Hair follicle dermal papilla cell (primary cell): ENCODE measurements at places on chromosomes 2 and 18. TPM values are rescaled to one million over a fixed set of nuclear protein-coding genes. Genes with fewer than 3 reads are reported as not detected.

The CMPK2 gene
- 3.0 and 6.0 TPM in 2 replicates for total RNA-seq

The CXCR2 gene
- not detected in 2 replicates for total RNA-seq

The IL1R2 gene
- total RNA-seq, result 0.49 and 1.3 TPM in 2 replicates

The NDC80 gene
- 2.3 and 2.9 TPM in 2 replicates for total RNA-seq

The CRYBA2 gene
- not detected in 2 replicates for total RNA-seq

The GALNT5 gene
- 48.7 and 52.6 TPM in 2 replicates for total RNA-seq

The CD28 gene
- not detected in 2 replicates for total RNA-seq

The ANO7 gene
- total RNA-seq, result 0.12 and 0.49 TPM in 2 replicates

The LIMS2 gene
- 11.2 and 16.2 TPM in 2 replicates for total RNA-seq

The STAT4 gene
- total RNA-seq, result 5.6 and 10.1 TPM in 2 replicates

The RAMP1 gene
- total RNA-seq, result 0.32 and 0.85 TPM in 2 replicates

The GULP1 gene
- total RNA-seq, result 20.6 and 26.8 TPM in 2 replicates

The GRP gene
- 0.61 TPM in 1 of 2 replicates, not detected in the other for total RNA-seq

The GBX2 gene
- not detected in 2 replicates for total RNA-seq

The PSME4 gene
- total RNA-seq, result 43.0 and 53.2 TPM in 2 replicates

The IKZF2 gene
- 11.2 and 12.2 TPM in 2 replicates for total RNA-seq

The HOXD8 gene
- total RNA-seq, result 21.7 and 25.5 TPM in 2 replicates

The RIT2 gene
- total RNA-seq, result not detected in 2 replicates

The VPS4B gene
- 47.4 and 47.5 TPM in 2 replicates for total RNA-seq

The CPLX4 gene
- total RNA-seq, result 0.16 and 0.24 TPM in 2 replicates

The NOTO gene
- not detected in 2 replicates for total RNA-seq

The NEDD4L gene
- total RNA-seq, result 29.0 and 30.5 TPM in 2 replicates

The NAT8 gene
- total RNA-seq, result not detected in 2 replicates

The MRO gene
- 0.16 and 0.73 TPM in 2 replicates for total RNA-seq

The MARCHF4 gene
- 2.3 and 3.8 TPM in 2 replicates for total RNA-seq

The GNAL gene
- 0.85 and 1.3 TPM in 2 replicates for total RNA-seq
